SK-N-SH (cell line): ENCODE measurements at places on chromosomes 6 and 20.
A peak's percentile ranks its signal among the peaks of the same experiment; 100 is the strongest.

- peaks cover 36% of the 10 kb centered on the region for H3K36me3 ChIP-seq
- peaks cover 2% of the 10 kb centered on the region for H3K4me1 ChIP-seq
- H3K4me3 ChIP-seq = no peak overlapping the region
- no peak for DNase-seq
- no peak overlapping the region for H3K27ac ChIP-seq
Measured at GRCh38 chr6:56580271-56580670, 62.4 kb downstream of the DST start.

GRCh38 chr20:50003253-50003656, 20.5 kb downstream of the SNAI1 start:
- H3K4me3 ChIP-seq = no peak overlapping the region
- DNase-seq = no peak
- H3K27me3 ChIP-seq = no peaks in the 10 kb centered on the region
- H3K36me3 ChIP-seq = no peaks in the 10 kb centered on the region
- no peaks in the 10 kb centered on the region for H3K4me1 ChIP-seq
- H3K27ac ChIP-seq = no peak overlapping the region

DNA sequence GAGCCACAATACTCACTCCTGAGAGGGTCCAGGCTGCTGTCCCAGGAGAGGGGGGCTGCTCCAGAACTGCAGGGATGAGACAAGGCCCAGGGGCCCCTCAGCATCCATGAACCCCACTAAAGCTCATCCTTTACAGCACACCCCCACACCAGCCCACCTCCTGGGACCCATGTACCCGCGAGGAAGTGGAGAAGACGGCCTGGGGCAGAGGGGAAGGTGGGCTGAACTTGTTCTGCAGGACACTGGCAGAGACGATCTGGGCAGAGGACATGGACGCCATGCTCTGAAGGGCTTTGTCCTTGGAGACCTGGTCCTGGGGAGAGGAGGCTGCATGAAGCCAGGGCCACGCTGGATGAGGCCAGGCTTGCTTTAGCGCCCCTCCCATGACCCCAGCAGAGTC, 10.1 kb downstream of the RPL10A start:
- DNase-seq = no peak
- H3K4me3 ChIP-seq = no peak overlapping the region
- no peaks in the 10 kb centered on the region for H3K4me1 ChIP-seq
- H3K36me3 ChIP-seq = peaks cover 3% of the 10 kb centered on the region; the same call in 1 of the 2 replicates
- H3K27me3 ChIP-seq = no peaks in the 10 kb centered on the region

GRCh38 chr6:25014369-25014768, 78.6 kb upstream of the RIPOR2 start:
- no peak overlapping the region for H3K4me3 ChIP-seq
- H3K27me3 ChIP-seq = no peaks in the 10 kb centered on the region
- peaks cover 29% of the 10 kb centered on the region for H3K4me1 ChIP-seq
- peak overlapping the region; percentile 68; the same call in 1 of the 2 replicates for H3K27ac ChIP-seq

GRCh38 chr6:116877743-116878142, 701 bp downstream of the RFX6 start:
- peaks cover 22% of the 10 kb centered on the region for H3K27me3 ChIP-seq
- no peak overlapping the region for H3K4me3 ChIP-seq
- no peaks in the 10 kb centered on the region for H3K36me3 ChIP-seq
- peaks cover 7% of the 10 kb centered on the region; the same call in 1 of the 2 replicates for H3K4me1 ChIP-seq
- H3K27ac ChIP-seq = no peak overlapping the region

GRCh38 chr6:108914235-108915022, 66.2 kb downstream of the ARMC2 start:
- peak; percentile 37 for DNase-seq
- no peak overlapping the region for H3K27ac ChIP-seq
- peaks cover 6% of the 10 kb centered on the region; the same call in 1 of the 2 replicates for H3K4me1 ChIP-seq
- H3K27me3 ChIP-seq = no peaks in the 10 kb centered on the region
- H3K4me3 ChIP-seq = no peak overlapping the region

DNA sequence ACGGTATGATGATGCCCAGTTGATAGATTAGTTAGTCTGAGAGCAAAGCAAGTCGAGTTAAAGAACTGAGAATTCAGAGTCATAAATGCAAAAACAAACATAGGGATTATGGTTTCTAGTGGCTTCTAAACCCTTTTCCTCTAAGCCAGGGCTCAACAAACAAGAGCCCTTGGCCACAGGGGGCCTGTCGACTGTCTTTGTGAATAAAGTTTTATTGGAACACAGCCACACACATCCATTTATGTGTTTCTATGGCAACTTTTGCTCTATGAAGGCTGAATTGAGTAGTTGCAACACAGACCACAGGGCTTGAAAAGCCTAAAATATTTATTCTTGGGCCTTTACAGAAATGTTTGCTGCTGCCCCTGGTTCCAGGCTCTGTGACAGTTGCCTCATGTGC, 76.2 kb downstream of the SLC24A3 start:
- no peak for DNase-seq
- H3K27me3 ChIP-seq = no peaks in the 10 kb centered on the region
- no peaks in the 10 kb centered on the region for H3K4me1 ChIP-seq

DNA sequence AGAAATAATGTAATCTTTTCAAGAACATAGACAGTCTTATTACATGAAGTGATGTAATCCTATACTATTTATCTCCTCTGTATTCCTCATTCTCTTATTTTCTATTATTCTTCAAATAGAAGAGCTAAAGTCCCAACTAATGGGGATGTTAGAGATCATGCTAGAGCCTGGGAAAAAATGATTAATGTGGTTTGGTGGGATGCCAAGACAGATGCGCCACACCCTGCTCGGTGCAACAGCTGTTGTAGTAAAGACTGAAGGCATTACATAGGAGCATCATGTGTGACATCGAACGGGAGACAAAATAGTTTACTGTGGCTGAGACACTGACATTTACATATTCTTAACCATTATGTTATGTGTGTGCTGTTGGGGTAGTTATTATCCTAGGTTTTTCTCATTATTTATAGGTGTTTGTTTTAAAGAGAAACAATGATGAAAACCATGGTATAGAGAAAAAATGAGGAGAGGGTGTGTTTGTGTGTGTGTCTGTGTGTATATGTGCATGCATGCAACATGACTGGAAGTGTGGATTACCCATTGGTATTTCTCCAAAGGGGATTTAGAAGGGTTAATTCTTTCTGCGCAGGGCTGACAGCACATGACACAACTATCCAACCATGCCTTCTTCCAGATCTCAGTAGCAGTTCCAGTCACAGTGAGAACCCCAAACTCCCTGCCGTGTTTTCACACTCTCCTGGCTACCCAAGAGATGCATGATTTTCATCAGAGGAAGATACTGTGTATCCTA, 155.3 kb downstream of the EYA4 start:
- no peaks in the 10 kb centered on the region for H3K36me3 ChIP-seq
- no peak overlapping the region for H3K27ac ChIP-seq
- no peak overlapping the region for H3K4me3 ChIP-seq
- H3K4me1 ChIP-seq = no peaks in the 10 kb centered on the region; the same call in 1 of the 2 replicates
- no peaks in the 10 kb centered on the region; the same call in 1 of the 2 replicates for H3K27me3 ChIP-seq

GRCh38 chr6:167400482-167401138, 75.7 kb downstream of the TTLL2 start:
- H3K27me3 ChIP-seq = no peaks in the 10 kb centered on the region
- no peak for DNase-seq
- no peak overlapping the region for H3K4me3 ChIP-seq

DNA sequence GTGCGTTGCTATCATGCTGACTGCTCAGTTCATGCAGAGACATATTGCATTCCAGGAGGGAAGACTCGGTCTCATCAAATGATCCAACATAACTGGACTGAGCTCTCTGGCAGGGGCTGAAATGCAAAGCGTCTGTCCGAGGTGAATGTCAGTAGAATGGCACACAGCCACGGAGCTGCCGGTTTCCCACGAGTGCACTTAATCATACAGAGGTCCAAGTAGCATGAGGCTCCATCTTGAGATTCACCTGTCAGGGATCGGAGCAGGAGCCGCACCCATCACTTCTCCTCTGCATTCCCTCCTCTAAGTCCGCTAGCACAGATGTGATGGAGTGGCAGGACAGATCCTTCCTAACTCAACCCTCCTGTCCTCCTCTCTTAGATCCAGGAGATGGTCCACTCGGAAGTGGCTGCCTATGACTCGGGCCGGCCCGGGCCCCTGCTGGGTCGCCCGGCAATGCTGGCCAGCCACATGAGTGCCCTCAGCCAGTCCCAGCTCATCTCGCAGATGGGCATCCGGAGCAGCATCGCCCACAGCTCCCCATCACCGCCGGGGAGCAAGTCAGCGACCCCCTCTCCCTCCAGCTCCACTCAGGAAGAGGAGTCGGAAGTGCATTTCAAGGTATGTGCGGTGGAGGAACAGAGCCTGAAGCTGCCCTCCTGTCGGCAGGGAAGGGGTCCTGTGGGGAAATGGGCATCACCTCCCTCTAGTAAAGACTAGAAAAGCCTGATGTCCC, 135.9 kb downstream of the JPH2 start:
- H3K27me3 ChIP-seq = no peaks in the 10 kb centered on the region
- no peaks in the 10 kb centered on the region for H3K4me1 ChIP-seq
- H3K36me3 ChIP-seq = no peaks in the 10 kb centered on the region

DNA sequence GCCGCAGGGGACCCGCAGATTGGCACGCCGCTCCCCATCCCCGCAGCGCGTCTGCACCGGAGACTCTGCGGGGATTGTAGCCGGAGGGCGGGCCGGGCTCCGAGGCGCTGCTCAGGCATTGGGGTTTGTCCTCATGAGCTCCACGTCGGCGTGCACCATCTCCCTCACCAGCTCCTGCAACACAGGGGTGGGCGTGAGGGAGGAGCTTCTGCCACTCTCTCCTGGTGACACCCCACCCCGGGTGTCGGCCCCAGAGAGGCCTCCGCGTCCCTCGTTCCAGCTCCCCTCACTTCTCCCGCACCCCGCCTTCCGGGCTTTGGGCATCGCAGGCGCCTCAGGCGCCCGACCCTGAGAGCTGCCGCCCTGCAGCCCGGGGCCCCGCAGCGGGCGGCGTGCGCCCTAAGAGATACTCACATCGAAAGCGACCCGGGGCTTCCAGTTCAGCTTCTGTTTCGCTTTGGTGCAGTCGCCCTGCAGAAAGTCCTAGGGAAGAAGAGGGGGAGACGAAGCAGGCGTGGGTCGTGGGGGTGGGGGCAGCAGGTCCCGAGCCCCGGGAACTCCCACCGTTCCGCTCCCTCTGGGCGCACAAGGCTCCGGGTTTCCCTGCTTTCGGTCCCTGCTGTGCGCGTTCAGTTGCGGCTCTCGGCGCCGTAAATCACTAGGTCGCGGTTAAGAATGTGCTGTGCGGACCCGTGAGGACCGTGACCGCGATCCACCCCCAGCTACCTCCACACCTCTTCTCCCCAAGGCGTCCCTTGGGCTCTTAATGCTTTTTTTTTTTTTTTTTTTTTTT, 14.5 kb downstream of the FOXC1 start:
- H3K27ac ChIP-seq = no peak overlapping the region
- DNase-seq = no peak
- H3K4me1 ChIP-seq = peaks cover 25% of the 10 kb centered on the region
- H3K27me3 ChIP-seq = no peaks in the 10 kb centered on the region
- H3K4me3 ChIP-seq = peak overlapping the region; percentile 3; the same call in 1 of the 2 replicates

GRCh38 chr6:86148586-86148985, 505.9 kb upstream of the SYNCRIP start:
- H3K27ac ChIP-seq = no peak overlapping the region
- H3K4me1 ChIP-seq = no peaks in the 10 kb centered on the region
- no peak for DNase-seq
- no peaks in the 10 kb centered on the region for H3K27me3 ChIP-seq

- H3K36me3 ChIP-seq = no peaks in the 10 kb centered on the region
- DNase-seq = no peak
- H3K4me1 ChIP-seq = no peaks in the 10 kb centered on the region; the same call in 1 of the 2 replicates
- H3K27ac ChIP-seq = no peak overlapping the region
Measured at GRCh38 chr20:51938559-51939258, 136.4 kb upstream of the SALL4 start.

- no peaks in the 10 kb centered on the region for H3K27me3 ChIP-seq
- no peaks in the 10 kb centered on the region; the same call in 1 of the 2 replicates for H3K4me1 ChIP-seq
- H3K27ac ChIP-seq = no peak overlapping the region
- peaks cover 11% of the 10 kb centered on the region for H3K36me3 ChIP-seq
Measured at GRCh38 chr6:73086726-73087125, 138.6 kb downstream of the KHDC1L start.

- H3K4me3 ChIP-seq = peak overlapping the region; percentile 53
- no peaks in the 10 kb centered on the region for H3K36me3 ChIP-seq
- H3K27ac ChIP-seq = peak overlapping the region; percentile 78
- H3K27me3 ChIP-seq = no peaks in the 10 kb centered on the region
Measured at GRCh38 chr6:10719964-10720264, 3.0 kb upstream of the TMEM14C start.

GRCh38 chr6:41441598-41442351, 104.4 kb upstream of the FOXP4 start:
- peaks cover 25% of the 10 kb centered on the region for H3K27me3 ChIP-seq
- no peaks in the 10 kb centered on the region for H3K36me3 ChIP-seq
- no peaks in the 10 kb centered on the region for H3K4me1 ChIP-seq
- no peak overlapping the region for H3K27ac ChIP-seq
- DNase-seq = no peak
- no peak overlapping the region for H3K4me3 ChIP-seq

DNA sequence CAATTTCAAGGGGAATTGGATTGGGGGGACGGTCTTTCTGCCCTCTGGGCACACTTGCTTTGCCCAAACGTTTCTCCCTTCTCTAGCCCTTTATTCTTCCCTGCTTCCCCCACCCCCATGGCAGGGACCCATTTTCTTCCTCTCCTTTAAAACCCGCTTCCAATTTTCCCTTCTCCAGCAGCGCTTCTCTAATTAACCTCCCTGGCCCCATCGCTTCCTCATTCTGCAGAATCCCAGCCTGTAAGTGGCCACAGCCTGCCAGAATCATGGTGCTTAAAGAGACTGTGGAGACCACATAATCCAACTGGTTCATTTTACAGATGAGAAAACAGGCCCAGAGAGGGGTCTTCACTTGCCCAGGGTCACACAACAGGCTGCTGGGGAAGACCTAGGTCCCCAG, 61.4 kb downstream of the CPNE5 start:
- 0 out of 2 replicates have a peak, but pooled peaks cover 7% of the 10 kb centered on the region for H3K27me3 ChIP-seq
- no peak overlapping the region for H3K27ac ChIP-seq
- no peaks in the 10 kb centered on the region for H3K36me3 ChIP-seq
- no peaks in the 10 kb centered on the region for H3K4me1 ChIP-seq
- no peak overlapping the region for H3K4me3 ChIP-seq
- no peak for DNase-seq

GRCh38 chr6:6346427-6347023, 26.1 kb upstream of the F13A1 start:
- no peak overlapping the region for H3K27ac ChIP-seq
- no peak for DNase-seq
- no peaks in the 10 kb centered on the region for H3K36me3 ChIP-seq
- no peak overlapping the region for H3K4me3 ChIP-seq
- H3K27me3 ChIP-seq = no peaks in the 10 kb centered on the region; the same call in 1 of the 2 replicates
- no peaks in the 10 kb centered on the region for H3K4me1 ChIP-seq

- no peak overlapping the region for H3K27ac ChIP-seq
- H3K27me3 ChIP-seq = no peaks in the 10 kb centered on the region; the same call in 1 of the 2 replicates
- H3K4me1 ChIP-seq = no peaks in the 10 kb centered on the region
- no peak overlapping the region for H3K4me3 ChIP-seq
Measured at GRCh38 chr6:90780141-90780540, 193.3 kb upstream of the MAP3K7 start.

DNA sequence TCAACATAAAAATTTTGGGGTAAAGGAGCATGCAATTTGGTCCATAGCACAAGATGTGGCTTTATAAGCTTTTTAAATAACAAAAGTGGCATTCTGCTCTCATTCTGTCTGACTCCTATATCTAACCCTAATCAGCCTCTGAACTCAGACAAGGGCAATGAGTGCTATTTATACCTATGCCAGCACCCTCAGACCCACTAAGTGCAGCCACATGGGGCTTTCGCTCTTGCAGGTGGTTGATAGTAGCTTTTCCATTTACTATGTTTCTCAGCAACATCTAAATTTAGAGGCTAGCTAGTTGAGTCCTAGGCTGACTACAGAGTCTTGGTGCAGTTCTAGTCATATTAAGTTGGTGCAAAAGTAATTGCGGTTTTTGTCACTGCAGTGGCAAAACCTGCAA, 217.1 kb upstream of the THBS2 start:
- H3K27me3 ChIP-seq = no peaks in the 10 kb centered on the region
- no peak overlapping the region for H3K4me3 ChIP-seq
- no peaks in the 10 kb centered on the region for H3K36me3 ChIP-seq
- no peak overlapping the region for H3K27ac ChIP-seq
- H3K4me1 ChIP-seq = no peaks in the 10 kb centered on the region
